Stimulated activated memory B cell treated with anti-CD40 and anti-IgM and Interleukin-4, amounts not matched to agents 10 μg/mL and 1 μg/mL and 100 μg/mL, for 72 hours (primary cell): ENCODE measurements at places on chromosomes 13 and 19.
A peak's percentile ranks its signal among the peaks of the same experiment; 100 is the strongest.

DNA sequence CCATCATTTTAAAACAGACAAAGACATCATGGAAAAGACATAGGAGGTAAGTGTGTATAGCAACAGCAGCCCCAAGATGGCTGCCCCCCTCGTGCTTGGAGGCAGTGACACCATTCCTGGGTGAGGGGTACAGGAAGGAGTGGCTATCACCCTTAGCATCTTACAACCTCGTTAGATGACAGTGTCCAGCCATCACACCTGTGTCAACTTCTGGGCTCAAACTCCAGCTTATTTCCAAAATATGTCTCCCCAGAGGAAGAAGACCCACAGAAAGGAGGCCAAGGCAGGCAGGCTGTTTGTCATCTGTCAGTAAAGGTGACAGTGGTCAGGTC is 27.5 kb downstream of the EPS15L1 start:
- ATAC-seq: no peak

DNA sequence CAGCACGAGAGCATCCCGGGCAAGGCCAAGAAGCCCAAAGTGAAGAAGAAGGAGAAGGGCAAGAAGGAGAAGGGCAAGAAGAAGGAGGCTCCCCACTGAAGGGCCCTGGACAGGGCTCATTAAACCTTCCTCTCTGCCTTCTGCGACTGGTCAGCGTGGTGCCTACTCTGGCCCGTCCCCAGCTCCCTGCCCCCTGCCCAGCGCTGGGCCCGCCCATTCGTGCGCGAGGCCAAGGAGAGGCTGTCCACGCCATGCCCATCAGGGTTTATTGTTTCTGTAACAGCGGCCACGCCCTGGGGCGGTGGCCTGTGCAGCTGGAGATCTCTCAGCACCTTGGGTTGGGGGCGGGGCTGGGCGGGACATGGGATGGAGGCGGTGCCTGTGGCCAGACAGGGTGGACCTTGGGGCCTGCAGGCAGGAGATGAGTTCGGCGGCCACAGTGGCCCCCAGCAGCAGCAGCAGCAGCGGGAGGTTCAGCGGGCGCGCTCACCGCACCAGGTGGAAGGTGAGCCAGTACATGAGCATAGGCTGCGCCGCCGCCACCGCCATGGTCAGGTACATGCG is 897 bp downstream of the C19orf33 start:
- ATAC-seq: no peak

DNA sequence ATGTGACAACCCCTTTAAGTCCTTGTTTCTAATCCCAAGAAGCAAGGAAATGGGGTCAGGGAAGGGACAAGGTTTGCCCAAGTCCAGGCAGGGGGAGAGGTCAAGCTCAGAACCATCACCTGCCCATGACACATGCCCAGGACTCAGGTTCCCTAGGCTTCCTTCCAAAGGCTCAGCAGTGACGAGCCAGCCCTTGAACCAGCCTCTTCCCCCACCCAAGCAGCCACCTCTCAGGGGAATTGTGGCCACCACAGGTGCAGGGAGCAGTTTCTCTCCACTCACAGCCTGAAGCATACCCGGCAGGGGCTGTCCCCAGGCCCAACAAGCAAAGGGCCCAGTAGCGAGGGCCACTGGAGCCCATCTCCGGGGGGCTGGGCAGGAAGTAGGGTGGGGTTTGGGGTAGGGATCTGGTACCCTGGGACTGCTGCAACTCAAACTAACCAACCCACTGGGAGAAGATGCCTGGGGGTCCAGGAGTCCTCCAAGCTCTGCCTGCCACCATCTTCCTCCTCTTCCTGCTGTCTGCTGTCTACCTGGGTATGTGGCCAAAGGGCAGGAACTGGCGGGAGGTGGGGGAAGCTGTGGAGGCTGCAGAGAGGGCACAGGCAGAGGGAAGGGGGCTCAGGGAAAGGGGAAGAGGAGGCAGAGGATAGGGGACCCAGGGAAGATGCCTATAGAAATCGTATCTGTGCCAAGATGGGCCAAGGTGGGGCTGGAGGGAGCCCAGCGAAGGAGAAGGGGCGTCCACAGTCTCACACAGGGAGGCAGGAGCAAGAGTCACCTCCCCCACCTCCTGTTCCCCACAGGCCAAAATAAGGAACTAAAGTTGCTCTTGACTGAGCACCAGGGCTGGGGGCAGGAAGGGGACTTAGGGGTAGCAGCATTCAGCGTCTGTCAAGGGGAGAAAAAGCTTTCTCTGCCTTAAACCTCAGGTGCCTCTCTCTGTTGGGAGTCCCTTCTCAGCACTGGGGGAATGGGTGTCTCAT is at the start of gene CD79A:
Gene CD79A, plus strand, starts transcription at position 433 of the 986 bp plus-strand sequence. Its CDS starts 26 bp downstream, at position 459.
- ATAC-seq: peak; percentile 92

DNA sequence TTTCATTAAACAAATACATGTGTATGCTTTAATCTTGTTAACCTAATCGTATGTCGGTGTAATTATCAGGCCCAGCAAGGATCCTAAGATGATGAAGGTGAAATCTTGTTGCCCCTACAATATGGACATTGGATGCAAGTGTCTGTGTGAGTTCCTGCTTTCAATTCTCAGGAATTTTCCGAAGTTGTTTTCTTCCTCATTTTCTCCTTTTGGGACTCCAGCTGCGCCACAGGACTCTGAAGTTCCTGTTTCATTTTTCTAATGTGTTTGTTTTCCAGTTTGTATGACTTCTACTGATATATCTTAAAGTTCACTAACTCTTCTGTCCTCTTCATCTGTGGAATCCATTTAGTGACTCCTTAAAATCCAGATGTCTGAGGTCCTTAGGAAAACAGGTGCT is 11.9 kb upstream of the OR7D2 start:
- no peak for ATAC-seq

- ATAC-seq: no peak
Observed at GRCh38 chr13:26921918-26922317, 161.3 kb upstream of the GPR12 start.
